ENCODE measurements at places on chromosomes 2 and 18.

GRCh38 chr2:73074110-73075069 lies 2.9 kb upstream of the SFXN5 start:
- no peak for DNase-seq

DNA sequence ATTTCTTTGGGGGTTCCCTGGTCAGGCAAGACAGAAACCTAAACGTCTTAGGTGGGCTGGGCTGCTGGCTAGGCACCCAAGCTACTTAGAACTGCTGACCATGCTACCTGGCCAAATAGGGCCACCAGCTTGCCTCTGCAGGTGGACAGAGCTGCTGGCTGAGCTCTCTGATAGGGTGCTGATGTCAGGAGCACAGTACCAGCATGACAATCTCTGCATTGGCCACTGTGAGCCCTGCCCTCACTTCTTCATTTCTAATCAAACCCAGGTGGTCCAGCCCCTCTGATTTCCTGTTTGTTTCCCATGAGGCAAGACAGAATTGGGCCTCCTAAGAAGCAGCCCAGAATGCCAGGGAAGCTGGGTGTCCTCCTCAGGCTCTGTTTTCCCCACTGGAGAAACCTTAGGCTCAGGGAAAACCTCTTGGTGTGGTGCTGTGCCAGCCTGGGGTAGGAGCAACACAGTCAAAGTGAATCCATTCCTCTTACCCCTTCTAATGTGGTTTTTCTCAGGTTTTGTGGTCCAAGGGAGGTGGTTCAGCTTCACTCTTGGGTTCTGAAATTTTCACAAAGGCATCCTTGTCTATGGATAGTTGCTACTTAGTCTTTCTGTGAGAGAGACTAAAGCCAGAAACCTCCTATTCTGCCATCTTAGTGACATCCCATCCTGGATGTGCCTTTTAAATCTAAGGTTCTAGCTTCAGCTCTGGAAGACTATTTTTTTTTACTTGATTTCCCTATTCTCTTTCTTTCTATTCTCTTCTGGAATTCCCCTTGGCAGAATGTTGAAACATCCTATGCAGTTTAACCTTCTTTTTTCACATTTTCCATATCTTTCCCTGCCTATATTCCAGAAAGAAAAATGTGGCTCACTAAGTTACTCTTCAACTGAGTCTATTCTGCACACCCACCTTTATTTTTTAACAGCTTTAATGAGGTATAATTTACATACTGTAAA lies 15.2 kb downstream of the SP100 start:
- DNase-seq: no peak

DNA sequence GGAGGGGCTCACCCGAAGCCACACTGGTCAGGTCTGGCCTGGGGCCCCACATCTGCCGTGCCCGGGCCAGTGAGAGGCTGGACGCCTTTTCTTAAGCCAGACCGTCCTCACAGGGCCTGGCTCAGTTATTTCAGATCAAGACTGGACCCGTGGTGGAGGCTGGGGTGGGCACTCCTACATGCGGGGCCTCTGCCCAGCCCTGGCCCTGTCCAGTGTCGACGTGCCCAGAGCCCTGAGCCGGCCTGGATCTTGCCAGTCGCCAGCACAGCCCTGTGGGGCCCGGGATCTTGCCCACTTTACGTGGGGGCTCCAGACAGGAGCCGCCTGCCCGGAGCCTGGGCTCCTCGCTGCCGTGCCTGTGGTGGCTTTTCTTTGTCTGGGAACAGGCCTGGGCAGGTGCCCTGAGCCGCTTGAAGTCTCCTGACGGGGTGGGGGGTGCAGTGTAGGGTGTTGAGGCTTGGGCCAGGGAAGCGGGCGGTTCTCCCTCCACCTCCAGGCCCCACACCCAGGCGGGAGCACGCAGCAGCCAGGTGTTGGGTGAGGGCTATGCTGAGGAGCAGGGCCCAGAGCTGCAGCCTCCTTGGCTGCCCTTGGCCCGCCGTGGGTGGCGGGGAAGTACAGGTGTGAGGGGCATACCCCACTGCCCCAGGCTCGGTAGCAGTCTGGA lies 6.0 kb downstream of the GPC1 start:
- DNase-seq: no peak

DNA sequence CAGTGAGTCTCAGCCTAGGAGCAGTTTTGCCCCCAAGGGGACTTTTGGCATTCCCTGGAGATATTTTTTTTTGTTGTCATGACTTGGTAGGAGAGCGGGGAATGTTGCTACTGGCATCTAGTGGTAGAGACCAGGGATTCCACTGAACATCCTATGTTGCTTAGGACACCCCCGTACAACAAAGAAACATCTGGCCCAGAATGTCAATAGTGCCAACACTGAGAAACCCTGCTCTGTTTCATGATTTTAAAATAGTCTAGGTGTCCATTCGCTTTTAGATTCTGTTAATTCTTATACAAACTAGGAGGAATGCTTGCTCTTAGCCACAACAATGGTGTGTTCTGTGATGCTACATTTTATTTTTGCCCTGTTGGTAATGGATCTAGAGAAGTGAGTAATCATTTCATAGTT lies 225.8 kb upstream of the SIX3 start:
- DNase-seq: no peak

DNA sequence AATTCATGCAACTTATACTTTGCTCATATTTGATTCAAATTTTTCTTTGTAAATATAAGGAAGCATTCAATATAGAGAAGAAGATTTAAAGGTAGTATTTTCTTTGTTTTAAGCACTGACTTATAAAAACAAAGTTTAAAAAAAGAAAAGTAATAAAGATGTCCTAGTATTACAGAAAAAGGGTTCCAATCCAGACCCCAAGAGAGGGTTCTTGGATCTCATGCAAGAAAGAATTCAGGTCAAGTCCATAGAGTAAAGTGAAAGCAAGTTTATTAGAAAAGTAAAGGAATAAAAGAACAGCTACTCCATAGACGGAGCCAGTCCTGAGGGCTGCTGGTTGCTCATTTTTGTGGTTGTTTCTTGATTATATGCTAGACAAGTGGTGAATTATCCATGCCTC lies 267.9 kb downstream of the CTNNA2 start:
- no peak for DNase-seq

DNA sequence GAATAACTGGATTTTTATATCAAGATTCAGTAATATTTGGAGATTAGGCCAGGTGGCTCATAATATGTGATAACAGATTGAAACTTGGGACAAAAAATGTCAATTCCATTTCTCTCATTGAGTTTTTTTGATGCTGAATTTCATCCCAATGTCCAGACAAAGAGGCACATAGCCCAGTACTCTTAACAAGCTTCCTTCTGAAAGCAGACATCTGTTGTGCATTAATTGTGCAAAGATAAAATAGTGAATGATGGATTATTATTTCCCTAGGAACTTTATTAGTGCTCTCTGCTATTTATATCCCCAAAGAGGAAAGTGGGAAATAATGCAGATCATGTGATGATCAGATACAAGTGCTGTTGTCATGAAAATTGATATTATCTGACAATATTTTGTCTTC lies 234.1 kb downstream of the CCDC102B start:
- DNase-seq: no peak

DNA sequence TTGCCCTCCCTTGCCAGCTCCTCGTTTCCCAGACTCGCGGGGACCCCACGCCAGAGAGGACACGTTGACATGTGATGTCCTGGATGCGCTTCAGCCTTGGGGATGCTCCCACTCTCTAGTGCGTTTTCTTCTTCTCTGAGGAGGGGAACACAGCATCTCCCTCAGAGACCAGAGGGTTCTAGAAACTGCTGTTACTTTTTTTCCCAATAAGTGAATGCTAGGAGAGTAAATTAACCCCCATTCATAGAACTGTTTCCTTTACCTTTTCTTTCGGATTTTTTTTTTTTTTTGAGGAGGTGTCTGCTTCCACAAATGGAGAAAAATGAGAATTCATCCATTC lies 370 bp upstream of the EFEMP1 start:
- DNase-seq: no peak
